ENCODE measurements at places on chromosomes 3 and 15.
A peak's percentile ranks its signal among the peaks of the same experiment; 100 is the strongest.

- no peak for DNase-seq
Measured at GRCh38 chr3:158703566-158703965, 28.7 kb downstream of the RARRES1 start.

DNA sequence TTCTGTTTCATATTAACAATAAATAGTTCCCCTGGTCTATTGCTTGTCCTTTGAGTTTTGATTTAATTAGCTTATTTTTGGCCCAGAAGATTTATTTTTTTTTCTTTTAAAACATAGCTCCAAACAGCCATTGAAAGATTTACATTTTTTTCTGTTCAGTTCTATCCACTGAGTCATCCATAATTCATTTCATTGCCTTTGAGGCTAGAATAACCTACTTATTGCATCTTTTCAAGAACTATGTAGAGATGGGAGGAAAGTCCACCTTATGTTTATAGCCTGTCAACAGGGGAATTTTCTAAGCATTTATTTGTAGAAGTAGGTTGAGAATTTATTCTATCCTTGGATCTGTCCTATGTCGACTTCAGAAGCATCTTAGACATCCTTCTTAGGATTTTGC, 53.4 kb upstream of the CHD2 start:
- no peak for DNase-seq

DNA sequence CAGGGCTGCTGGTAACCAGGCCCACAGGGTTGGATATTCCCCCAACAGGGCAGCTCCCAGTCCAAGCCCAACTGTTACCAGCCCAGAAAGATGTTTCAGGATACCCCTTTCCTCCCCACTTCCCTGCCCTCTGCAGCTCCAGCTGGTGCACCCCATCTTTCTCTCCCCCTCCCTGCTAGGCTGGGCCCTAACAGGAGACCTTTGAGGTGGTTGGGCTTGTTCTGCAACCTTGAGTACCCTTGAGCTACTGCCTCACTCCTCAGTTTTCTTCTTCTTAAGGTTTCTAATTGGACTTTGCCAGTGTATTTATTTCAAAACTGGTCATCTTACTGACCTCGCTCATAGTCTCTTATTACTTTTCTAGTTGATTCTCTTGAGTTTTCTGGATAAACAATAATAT, 16.9 kb upstream of the INSYN1 start:
- DNase-seq = no peak

DNA sequence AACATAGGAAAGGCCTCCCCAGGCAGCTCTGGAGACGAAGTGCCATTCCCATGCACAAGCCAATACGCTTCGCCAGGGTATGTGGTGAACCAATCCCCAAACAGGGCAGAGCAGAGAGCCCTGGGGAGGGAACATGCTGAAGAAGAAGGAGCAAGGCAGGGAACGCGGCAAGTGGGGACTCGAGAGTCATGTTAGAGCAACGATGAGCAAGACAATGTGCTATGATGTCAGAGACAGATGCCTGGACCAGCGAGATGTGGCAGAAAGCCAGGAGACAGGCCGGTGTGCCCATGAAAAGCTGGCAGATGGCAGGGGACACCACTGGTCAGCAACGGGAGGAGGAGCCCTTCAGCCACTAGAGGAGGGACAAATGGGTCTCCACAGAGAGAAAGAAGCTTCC, 39.6 kb downstream of the NIPA2 start:
- DNase-seq = no peak

DNA sequence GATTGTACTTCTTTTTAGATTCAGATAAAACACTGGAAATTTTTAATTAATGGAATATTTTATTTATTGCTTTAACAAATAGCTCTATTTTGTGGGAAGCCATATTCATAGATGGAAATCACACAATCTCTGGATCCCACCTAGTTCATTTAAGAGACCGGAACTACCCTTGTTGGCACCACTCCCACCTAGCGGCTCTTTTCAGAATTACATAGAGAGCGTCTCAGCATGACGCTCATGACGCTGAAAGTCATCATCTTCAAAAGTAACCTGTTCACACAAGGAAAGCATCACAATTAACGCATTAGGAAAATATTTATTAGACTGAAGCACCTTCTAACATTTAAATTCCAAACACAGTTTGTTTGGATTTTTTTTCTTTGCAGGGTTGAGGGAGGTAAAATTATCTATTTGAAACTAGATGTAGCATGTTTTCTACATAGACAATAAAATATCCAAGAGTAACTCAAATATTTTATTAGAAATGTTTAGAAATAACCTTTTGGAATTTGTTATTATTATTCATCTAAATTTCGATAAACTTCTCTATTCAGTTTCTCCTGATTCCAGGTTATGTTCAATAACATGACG, 214.9 kb upstream of the ARRDC4 start:
- DNase-seq = peak; percentile 46

DNA sequence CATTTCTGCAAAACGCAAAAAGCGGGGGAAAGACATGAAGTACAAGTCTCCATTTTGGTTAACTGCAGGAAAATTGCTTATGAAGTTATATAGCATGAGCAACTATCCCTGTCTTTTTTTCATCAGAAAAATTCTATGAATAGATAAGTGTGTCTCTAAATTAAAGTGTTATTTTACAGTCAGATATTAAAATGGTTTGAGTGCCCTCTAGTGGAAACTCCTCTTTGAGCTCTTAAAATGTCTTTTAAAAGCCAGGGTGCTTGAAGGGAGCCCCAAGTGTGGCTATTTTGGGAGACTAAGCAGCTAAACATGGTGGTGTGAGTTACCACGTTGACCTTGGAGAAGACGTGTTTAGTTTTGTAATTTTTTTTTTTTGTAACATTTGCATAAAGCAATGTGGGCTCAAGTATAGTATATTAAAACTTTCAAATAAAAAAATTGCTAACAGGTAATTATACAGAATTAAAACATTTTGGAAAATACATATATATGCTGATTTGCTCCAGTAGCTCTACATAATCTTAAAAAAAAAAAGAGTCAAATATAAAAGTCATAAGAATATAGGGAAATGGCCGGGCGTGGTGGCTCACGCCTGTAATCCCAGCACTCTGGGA, 77.2 kb downstream of the PPP2R3A start:
- peak; percentile 3 for DNase-seq

All from MV-4-11 (cell line).